ENCODE measurements at places on chromosomes 12 and 14. TPM values are rescaled to one million over a fixed set of nuclear protein-coding genes. Genes with fewer than 3 reads are reported as not detected.

DNA sequence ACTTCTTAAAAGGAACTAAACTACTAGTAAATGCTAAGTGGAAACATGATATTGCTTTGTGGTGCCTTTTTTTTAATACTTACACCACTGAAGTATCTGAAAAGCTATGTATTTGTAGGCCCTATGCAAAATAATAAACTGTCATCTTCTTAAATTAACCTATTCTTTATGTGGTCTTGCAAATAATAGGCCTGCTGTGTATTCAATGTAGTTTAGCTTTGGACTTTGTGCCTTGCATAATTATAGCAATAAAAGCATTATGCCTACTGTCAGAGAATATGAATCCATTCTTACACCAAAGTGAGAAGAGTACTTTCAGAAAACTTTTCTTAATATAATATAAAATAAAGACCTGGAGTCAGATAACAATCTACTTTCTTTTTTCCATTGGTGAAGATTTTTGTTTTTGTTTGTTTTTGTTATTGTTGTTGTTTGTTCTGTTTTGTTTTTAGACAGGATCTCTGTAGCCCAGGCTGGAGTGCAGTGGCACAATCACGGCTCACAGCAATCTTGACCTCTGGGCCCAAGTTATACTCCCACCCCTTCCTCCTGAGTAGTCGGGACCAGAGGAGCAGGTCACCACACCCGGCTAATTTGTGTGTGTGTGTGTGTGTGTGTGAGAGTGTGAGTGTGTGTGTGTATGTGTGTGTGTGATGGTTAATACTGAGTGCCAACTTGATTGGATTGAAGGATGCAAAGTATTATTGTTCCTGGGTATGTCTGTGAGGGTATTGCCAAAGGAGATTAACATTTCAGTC, 213.8 kb downstream of the SLC6A15 start:
- no peaks in the 10 kb centered on the region for H3K36me3 ChIP-seq
- H3K27me3 ChIP-seq: no peaks in the 10 kb centered on the region
- H3K4me3 ChIP-seq: no peak overlapping the region
- no peaks in the 10 kb centered on the region for H3K4me1 ChIP-seq
- no peak overlapping the region for H3K27ac ChIP-seq
- DNase-seq: no peak

DNA sequence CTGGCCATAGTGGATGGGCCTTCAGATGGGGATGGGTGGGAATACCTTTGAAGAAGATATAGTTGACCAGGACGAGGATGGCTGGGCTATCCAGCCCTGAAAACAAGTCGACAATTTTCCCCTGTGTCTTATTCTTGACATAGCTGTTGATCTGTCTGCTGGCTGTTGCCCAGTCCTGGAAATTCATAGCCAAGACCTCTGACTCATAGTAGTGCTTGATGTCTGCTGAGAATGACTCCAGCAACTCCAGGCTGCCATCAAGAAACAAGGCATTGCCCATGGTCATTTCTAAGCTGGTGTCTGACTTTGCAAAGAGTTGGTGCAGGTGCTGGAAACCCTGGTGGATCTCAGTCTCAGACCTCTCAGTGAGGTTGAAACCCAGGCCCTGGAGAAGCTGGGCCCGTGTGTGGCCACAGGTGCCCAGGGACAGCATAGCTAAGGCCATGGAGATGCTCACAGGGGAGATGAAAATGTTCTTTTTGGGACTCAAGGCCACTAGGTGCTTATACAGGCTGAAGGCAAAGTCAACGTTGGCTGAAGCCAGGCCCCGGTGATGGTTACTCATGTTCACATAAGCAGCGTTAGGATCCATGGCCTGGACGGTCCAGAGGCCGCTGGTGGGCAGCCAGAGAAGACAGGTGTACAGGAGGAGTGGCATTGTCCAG, 9.0 kb downstream of the SERPINA6 start:
- H3K4me1 ChIP-seq: peaks cover 19% of the 10 kb centered on the region
- peak; percentile 67 for DNase-seq
- H3K27ac ChIP-seq: peak overlapping the region; percentile 24
- H3K27me3 ChIP-seq: no peaks in the 10 kb centered on the region
- H3K4me3 ChIP-seq: no peak overlapping the region

- H3K4me1 ChIP-seq: no peaks in the 10 kb centered on the region
- no peak overlapping the region for H3K27ac ChIP-seq
- H3K4me3 ChIP-seq: no peak overlapping the region
- DNase-seq: no peak
- no peaks in the 10 kb centered on the region for H3K36me3 ChIP-seq
Measured at GRCh38 chr12:130994821-130995375, 41.2 kb downstream of the ADGRD1 start.

GRCh38 chr14:24761141-24761540, 127.2 kb upstream of the GZMB start:
- H3K27me3 ChIP-seq: no peaks in the 10 kb centered on the region
- no peak for DNase-seq
- H3K36me3 ChIP-seq: no peaks in the 10 kb centered on the region
- no peaks in the 10 kb centered on the region for H3K4me1 ChIP-seq
- H3K27ac ChIP-seq: no peak overlapping the region
- no peak overlapping the region for H3K4me3 ChIP-seq

DNA sequence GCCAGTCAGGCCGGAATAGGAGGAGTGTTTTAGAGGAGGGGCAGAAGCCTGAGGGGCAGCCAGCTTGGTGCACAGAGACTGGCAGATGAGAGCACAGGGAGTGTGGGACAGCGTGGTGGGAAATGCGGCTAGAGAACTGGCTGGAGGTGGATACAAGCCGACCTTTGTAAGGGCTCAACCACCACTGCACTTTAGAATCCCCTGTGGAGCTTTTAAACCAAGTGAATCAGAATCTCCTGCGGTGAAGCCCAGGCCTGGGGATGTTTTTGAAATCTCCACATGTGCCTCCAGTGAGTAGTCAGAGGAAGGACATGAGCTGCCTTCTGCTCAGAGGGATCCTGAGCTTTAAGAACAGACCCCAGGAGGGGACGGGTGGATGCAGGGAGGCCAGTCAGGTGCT, 10.9 kb upstream of the PCED1B start:
- H3K27me3 ChIP-seq: no peaks in the 10 kb centered on the region
- H3K4me3 ChIP-seq: no peak overlapping the region
- H3K4me1 ChIP-seq: peaks cover 20% of the 10 kb centered on the region
- H3K27ac ChIP-seq: no peak overlapping the region

GRCh38 chr14:93128725-93129459, 13.2 kb upstream of the ITPK1 start:
- no peak for DNase-seq
- H3K36me3 ChIP-seq: no peaks in the 10 kb centered on the region
- H3K4me3 ChIP-seq: no peak overlapping the region
- H3K27me3 ChIP-seq: no peaks in the 10 kb centered on the region
- H3K27ac ChIP-seq: no peak overlapping the region

GRCh38 chr14:21033133-21033698, 1.4 kb downstream of the RNASE13 start:
- no peaks in the 10 kb centered on the region for H3K27me3 ChIP-seq
- no peak overlapping the region for H3K4me3 ChIP-seq
- DNase-seq: no peak
- no peak overlapping the region for H3K27ac ChIP-seq

DNA sequence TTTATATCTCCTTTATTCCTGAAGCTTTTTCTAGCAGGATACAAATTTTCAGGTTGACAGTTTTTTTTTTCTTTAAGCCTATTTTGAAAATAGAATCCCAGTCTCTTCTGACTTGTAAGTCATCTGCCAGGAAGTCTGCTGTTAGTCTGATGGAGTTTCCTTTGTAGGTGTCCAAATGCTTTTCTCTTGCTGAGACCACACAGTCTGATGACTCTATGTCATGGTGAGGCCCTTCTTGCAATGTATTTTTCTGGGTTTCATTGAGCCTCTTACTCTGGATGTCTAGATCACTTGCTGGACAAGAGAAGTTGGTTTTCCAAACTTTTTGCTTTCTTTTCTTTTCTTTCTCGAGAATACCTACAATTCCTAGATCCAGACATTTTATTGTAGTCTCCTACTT, 30.6 kb downstream of the USP15 start:
- H3K27ac ChIP-seq: no peak overlapping the region
- H3K4me3 ChIP-seq: no peak overlapping the region

DNA sequence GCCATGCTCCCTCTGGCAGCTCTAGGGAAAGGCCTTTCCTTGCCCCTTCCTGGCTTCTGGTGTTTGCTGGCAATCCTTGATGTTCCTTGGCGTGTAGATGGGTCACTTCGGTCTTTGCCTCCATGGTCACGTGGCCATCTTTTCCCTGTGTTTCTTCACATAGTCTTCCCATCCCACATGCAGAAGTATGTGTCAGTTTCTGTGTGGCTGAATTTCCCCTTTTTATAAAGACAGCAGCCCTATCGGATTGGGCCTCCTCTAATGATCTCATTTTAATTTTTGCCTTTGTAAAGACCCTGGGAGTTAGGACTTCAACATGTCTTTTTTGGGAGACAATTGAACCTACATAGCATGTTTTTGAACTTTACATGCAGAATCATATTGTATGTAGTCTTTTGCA, 107.2 kb upstream of the FGD4 start:
- no peak overlapping the region for H3K27ac ChIP-seq
- H3K27me3 ChIP-seq: no peaks in the 10 kb centered on the region
- DNase-seq: no peak

- H3K4me1 ChIP-seq: no peaks in the 10 kb centered on the region
- no peaks in the 10 kb centered on the region for H3K36me3 ChIP-seq
- no peak overlapping the region for H3K4me3 ChIP-seq
- no peak overlapping the region for H3K27ac ChIP-seq
- no peak for DNase-seq
Measured at GRCh38 chr14:22305607-22306006, 283.4 kb downstream of the DAD1 start.

PSMA6 gene
- total RNA-seq: 76.9 TPM

SPATA7 gene
- 9.6 TPM for total RNA-seq

PAPLN gene
- total RNA-seq: 16.2 TPM

NYNRIN gene
- total RNA-seq: 14.7 TPM

TAS2R14 gene
- 5.2 TPM for total RNA-seq

Data from vagina (tissue), 2 donors.